ENCODE measurements at places on chromosomes 5 and 9.

GRCh38 chr9:80437825-80438224 lies 866.1 kb downstream of the TLE4 start:
- no peak for DNase-seq

- DNase-seq: no peak
These were observed 14.3 kb downstream of the OR2V2 start for GRCh38 chr5:181161534-181162175.

DNA sequence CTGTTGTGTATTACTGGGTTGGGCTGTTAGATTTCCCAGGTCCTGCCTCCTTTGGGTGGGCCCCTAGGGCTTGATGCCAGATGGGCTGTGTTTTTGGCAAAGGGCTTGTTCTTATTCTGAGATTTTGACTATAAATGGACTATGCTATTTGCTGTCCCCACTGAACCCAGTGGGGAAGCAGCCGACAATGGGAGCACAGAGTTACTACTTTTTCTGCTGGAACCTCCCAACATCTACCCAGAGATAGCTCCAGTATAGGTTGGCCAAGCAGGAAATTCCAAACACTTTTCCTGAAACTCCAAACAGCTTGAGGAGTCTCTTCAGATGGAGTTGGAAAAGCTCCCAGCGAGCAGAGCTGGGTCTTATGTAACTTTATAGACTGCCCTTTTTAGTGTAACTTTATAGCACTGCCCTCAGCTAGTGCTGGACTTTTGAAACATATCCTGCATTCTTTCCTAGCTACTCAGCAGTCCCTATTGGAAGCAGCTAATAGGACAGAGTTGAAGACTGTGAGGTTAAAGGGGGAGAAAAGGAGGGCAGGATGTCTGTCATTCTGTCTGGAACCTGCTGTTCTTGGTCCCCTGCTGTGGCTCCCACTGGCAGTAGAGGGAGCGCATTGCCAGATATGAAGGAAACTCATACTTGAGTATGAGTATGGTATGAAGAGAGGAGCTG lies 21.0 kb downstream of the RUSC2 start:
- no peak for DNase-seq

GRCh38 chr5:37494756-37495155 lies 115.6 kb downstream of the WDR70 start:
- DNase-seq: no peak

GRCh38 chr5:98066910-98067309 lies 706.6 kb upstream of the RGMB start:
- no peak for DNase-seq

DNA sequence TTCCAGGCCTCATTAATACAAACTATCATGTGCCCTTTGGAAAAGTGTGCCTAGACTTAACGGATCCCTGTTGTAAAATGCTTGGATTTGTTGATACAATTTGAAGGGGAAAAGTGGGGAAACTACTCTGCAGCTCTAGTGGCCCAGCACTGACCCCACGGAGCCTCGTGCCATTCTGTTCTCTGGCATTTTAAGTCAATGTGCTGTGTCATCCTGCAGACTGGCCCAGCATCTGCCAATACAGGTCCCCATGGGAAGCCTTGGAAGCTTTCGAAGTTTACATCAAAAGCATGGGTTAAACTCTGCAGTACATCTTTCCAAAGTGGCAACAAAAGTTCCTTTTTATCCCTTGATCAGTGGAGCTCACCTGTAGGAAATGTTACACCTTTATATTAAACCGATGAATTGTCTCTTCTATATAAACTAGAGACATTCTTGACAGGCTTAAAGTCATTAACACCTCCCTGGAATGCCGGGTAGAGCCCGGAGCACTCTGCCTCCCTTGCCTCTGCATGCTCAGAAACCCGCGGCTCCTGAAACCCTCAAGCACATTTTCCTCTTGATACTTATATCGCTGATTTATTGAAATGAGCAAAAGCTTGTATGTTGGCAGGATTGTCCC lies 596.0 kb upstream of the ADAMTS16 start:
- DNase-seq: no peak

DNA sequence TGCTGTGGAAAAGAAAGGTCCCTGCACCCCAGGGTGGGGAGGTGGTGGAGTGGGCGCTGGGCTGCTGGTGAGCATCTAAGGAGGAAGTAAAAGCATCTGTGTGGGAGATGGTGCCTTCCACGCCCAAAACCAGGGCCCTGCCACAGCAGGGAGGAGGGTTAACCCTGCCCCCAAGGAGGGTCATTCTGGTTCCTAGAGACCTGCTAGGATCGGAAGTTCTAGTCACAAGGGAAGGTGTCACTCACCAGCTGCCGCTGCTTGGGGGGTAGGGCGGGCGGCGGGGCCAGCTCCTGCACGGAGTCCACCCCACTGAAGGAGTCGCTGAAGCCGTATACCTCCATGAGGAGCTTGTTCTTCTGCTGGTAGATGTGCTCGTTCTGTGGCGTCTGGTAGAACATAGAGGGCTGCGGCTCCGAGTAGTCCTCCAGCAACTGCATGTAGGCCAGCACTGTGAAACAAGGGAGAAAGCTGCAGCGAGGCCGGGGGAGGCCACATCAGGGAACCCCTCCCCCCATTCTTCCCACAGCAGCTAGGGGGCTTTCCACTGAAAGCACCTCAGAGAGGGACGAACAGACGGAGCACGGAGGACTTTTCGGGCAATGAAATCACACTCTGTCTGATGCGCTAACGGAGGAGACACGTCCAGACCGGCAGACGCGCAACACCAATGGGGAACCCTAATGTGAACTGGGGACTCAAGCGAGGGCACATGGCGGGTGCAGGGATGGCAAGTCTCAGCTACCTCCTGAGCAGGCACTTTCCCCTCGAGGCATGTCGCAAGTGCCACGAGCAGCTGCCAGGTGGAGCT lies 76.4 kb downstream of the PRRT1B start:
- DNase-seq: no peak

GRCh38 chr5:124444147-124444775 lies 302.2 kb downstream of the ZNF608 start:
- no peak for DNase-seq

DNA sequence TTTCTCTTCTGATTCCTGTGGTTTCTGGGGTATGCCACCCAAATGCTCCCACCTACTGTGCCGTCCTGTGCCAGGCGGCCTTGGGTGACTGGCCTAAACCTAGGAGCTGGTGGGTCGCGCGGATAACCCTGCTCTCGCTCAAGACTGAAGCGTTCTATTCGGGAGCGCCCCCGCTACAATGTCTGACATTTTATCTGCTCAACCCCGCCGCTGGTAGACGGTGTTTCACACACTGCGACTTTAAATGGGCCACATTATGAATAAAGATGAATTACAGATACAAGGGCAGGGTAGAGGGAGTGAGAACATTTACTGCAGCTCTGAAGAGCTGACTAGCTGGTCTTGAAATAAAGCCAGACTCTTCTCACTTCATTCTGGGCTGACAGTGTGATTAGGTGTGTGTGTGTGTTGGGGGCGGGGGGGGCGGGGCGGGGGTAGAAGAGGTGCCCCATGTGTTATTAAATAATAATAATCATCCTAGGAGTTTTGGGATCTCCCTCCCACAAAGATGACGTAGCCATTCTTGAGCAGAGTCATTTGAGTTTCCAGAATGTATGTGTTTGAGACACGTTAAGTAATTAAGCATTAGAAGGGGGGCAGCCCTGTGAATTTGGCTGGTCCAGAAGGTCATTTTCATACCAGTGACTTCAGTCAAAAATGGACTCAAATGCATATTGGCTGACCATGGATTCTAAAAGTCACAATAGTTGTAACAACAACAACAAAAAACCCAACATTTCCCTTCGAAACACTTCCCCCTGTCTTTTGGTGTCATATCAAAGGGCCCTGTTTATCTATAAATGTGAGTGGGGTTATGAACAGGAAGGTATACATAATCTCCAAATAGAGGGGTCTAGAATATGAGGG lies 1.0 kb upstream of the PTCH1 start:
- no peak for DNase-seq

- DNase-seq: no peak
These were observed 887 bp upstream of the MAP3K1 start for GRCh38 chr5:56814361-56814962.

GRCh38 chr9:134059661-134060395 lies 8.0 kb downstream of the BRD3 start:
- DNase-seq: no peak

GRCh38 chr5:120539471-120539870 lies 75.4 kb downstream of the PRR16 start:
- no peak for DNase-seq

- no peak for DNase-seq
These were observed 40.6 kb downstream of the ARHGAP26 start for GRCh38 chr5:142810743-142811290.

DNA sequence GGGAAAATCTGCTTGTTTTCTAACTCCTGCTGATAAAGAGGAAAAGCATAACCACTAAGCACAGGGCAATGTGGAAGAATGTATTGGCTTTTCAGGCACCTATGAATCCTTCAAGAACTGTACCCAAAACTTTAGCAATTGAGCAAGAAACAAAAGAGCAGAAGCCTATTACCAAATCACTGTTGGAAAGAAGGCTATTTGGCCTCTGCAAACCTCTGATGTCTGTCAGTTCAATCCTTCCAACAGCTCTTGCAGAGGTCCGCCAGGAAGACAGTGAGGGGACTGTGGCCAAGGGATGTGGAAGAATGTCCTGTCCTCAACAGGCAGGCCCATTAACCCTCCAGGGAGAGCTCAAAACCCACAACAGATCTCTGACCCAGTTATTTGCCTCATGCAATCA lies 328.6 kb downstream of the ENC1 start:
- DNase-seq: no peak

GRCh38 chr5:68395926-68396511 lies 180.5 kb downstream of the PIK3R1 start:
- no peak for DNase-seq

- DNase-seq: no peak
These were observed 117.3 kb upstream of the LHFPL2 start for GRCh38 chr5:78765756-78766411.

GRCh38 chr5:89268460-89268859 lies 385.5 kb upstream of the MEF2C start:
- no peak for DNase-seq

DNA sequence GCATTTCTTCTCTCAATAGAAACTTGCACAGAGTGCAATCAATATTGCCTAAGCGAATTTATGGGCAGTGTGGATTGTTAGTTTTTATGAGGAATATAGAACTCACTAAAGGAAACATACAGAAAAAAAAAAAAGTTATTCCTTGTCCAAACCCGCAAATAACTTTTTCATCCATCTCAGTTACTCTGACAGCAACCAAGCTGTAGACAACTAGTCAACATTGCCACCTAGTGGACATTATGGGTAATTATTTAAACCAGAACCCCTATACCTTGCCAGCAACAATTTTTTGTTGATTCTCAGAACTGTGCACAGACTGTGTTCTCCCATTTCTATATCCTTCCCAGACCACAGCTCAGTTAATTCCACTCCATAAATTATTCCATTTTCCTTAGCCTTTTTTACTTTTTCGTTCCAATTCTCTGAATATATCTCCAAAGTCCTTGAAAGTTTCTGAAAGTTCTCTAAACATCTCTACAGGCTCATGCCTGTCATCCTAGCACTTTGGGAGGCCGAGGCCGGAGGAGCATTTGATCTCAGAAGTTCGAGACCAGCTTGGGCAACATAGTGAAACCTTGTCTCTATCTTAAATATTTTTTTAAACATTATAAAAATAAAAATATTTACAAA lies 2.6 kb upstream of the AFAP1L1 start:
- DNase-seq: no peak

DNA sequence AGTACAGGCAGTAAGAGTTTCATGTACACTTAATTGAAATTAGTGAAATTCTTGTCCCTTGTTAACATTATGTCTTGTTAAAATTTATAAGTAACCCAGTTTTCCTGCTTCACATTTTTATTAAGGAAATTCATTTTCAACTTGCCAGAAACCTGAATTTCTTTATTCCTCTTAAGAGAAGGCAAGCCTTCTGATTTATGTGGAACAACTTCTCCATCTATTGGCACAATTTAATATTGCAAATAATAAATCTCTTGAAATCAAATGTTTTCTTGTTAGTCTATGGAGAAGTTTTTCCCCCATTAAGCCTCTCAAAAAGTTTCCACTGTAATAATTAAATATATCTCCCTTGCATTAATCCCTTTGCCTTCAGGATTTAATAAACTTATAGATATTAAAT lies 33.8 kb upstream of the ACO1 start:
- no peak for DNase-seq

DNA sequence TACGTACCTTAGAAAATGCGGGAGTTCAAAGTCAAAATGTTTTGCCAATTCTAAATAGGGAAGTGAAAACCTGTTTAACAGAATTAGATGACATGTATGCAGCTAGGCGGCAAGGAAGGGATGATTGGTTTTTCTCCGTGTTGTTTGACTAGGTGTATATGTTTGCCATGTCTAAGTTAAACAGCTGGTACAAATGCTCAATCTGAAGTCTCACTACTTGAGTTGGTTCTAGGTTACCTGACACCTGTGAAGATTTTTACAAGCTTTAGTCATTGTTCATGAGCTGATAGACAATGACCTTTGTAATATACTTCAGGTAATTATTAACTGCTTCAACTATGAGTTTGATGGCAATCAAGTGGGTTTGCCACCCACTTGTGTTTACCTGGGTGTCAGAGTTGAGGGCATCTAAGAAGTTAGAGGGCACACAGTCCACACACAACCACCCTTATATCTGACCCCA lies 74.3 kb downstream of the SLC44A1 start:
- DNase-seq: no peak
